ENCODE measurements at places on chromosomes 4 and X.

GRCh38 chr4:122533841-122534240 is 77.3 kb upstream of the IL2 start:
- no peak for DNase-seq

- DNase-seq: no peak
Measured at GRCh38 chr4:99855678-99856077, 38.5 kb downstream of the LAMTOR3 start.

DNA sequence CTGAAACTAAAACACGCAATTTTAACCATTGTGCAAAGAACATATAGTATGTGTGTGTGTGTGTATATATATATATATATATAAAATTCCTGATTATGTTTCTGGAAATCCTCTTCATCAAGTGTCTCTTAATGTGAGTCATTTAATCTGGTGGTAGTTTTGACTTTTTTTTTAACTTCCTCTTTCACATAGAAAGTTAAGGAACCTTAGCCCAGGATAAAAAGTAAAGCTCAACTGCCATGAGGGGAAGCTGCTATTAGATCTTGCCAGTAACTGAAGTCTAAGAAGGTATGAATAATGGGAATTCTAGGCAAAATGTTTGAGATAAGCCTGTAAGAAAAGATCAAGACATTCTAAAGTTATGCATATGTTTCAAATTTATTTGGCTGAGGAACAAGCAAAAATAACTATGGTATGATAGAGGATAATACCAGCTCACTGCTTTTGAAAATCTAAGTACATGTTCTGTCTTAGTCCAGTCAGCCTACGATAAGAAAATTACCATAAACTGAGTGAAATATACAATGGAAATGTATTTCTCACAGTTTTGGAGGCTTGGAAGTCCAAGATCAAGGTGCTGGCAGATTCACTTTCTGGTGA is 757.0 kb downstream of the TRAM1L1 start:
- no peak for DNase-seq

DNA sequence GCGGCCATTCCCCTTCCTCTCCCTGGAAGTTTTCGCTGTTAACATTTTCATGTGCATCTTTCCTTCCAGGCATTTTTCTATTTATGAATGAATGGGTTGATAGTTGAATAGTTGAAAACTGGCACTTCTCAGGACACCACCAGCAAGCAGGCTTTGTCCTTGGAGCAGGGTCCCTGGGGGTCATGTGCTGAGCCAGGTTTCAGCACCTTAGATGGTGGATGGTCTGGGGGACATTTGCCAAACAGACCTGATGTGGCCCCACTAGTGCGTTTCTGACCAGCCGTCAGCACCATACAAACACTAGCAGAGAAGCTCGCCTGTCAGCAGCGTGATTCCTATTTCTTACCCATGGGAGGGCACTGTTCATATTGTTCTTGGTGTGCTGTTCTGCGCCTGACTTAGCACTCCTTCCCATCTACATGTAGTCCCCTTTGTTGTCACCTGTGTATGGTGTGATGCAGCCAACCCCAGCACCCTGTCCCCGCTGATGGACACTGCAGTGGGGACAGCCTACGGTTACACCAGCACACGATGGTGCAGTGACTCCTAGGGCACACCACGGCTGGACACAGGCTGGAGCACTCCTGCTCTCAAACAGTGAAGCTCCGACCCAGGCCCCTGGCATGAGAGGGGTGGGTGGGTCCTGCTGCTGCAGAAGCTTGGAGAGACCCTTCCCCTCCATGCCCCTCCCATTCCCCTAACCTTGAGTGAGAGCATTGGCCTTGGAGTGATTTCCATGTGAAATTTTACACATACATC is 27.2 kb upstream of the WFS1 start:
- DNase-seq: no peak

DNA sequence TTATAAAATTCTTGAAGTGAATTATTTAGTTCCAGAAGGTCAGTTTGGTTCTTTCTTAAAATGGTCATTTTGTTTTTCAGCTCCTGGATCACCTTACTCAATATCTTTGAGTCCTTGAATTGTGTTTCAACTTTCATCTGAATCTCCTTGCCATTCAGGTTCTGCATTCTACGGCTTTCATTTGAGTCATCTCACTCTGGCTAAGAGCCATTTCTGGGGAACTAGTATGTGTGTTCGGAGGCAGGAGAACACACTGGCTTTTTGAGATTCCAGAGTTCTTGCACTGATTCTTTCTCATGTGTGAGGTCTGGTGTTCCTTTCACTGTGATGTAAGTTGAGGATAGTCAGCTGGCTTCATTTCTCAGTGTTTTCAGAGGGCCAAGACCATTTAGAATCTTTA is 708.4 kb upstream of the FRG1 start:
- no peak for DNase-seq

DNA sequence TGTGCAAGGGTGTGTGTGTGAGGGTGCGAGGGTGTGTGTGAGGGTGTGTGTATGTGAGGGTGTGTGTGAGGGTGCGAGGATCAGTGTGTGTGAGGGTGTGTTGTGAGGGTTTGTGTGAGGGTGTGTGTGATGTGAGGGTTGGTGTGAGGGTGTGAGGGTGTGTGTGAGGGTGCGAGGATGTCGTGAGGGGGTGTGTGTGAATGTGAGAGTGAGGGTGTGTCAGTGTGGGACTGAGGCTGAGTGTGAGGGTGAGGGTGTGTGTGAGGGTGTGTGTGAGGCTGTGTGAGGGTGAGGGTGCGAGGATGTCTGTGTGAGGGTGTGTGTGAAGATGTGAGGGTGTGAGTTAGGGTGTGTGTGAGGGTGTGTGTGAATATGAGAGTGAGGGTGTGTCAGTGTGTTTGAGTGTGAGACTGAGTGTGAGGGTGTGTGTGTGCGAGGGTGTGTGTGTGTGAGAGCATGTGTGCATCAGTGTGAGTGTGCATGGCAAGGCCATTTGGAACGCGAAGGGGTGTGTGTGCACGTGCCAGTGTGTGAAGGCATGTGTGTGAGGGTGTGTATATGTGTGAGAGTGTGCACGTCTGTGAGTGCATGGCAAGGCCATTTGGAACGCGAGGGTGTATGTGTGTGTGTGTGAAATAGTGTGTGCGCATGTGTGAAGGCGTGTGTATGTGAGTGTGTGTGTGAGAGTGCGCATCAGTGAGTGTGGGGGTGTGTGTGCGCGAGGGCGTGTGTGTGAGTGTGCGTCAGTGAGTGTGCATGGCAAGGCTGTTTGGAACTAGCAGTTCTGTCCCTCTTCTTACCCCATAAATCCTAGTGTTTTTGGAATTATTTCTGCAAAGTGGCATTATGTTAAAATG is 69.8 kb downstream of the RGS12 start:
- no peak for DNase-seq

GRCh38 chr4:30721185-30722091 is 1.3 kb downstream of the PCDH7 start:
- DNase-seq: no peak

DNA sequence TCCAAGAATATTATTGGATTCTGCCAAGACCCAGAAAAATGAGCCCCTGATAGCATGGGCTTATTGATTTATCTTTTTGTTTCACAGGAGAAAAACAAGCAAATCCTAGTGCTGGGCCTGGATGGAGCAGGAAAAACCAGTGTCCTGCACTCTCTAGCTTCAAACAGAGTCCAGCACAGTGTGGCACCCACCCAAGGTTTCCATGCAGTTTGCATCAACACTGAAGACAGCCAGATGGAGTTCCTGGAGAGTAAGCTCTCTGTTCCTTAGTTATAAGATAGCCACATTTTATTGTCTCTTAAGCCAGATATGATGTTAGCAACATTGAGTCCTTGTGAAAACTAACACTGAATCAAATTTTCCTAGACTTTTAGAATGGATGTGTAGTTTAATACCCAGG is 5.5 kb downstream of the ARL9 start:
- DNase-seq: no peak

DNA sequence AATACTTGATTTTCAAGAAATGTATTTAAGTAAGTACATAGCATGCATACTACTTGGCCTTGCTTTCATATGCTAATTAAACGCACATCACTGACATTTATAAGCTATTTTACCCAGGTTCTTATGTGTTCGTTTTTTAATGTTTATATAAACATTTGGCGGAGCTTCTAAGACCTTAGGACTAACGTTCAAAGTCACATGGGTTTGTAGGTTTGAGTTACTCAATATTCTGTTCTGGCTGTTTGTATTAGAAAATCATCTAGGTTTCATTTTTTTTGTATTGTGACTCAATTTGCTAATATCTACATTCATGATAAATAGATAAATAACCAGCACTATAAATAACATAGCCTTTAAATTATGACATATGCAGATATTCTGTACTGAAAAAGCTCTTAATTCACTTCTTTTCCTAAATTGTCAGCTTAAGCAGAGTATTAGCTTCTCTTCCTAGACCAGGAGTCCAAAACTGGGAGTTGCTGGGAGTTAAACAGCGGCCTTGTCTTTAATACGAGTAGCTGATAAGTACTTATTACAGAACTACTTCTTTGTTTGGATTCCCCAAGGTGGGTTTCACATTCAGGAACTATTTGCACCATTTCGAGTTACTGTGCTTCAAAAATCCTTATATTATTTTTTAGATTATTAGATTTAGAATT is 42.0 kb downstream of the GUCY1B1 start:
- DNase-seq: no peak

- DNase-seq: no peak
Measured at GRCh38 chr4:23312686-23313085, 577.2 kb downstream of the PPARGC1A start.

- DNase-seq: no peak
Measured at GRCh38 chr4:69322055-69322454, 41.8 kb downstream of the UGT2B28 start.

- DNase-seq: no peak
Measured at GRCh38 chr4:38509551-38509950, 154.4 kb upstream of the KLF3 start.

DNA sequence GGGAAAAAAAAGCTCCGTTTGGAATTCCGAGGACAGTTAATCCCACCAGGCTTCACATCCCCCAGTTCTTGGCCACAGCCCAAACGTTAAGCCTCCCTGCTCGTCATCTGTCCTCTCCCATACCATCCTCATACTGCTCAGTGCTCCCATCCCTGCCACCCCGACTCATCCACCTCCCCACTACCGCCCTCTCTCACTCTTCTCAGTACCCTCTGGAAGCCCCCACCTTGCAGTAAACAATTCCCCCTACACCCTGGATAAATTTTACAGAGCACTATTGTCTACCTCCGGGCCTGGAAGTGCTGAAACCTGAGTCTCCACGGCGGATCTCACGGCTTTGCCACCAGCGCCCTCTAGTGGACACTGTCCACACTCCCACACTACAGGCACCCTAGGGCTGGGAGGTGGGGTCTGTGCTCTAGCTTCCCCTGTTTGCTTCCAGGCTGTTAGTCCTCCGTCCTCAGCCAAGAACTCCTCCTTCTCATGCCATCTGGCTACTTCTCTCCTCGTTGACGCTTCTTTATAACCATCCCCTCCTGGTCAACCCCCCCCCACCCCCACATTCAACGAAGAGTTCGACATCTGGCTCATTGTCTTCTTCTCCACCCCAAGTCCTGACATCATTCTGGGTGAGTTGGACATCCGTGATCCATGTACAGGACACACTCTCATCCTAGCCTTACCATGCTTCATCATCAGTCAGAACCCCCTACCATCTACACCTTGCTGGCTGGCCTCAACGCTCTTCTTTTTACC is 54.5 kb downstream of the RTL9 start:
- DNase-seq: peak; percentile 13

- DNase-seq: no peak
Measured at GRCh38 chr4:81756973-81757372, 285.3 kb upstream of the RASGEF1B start.

DNA sequence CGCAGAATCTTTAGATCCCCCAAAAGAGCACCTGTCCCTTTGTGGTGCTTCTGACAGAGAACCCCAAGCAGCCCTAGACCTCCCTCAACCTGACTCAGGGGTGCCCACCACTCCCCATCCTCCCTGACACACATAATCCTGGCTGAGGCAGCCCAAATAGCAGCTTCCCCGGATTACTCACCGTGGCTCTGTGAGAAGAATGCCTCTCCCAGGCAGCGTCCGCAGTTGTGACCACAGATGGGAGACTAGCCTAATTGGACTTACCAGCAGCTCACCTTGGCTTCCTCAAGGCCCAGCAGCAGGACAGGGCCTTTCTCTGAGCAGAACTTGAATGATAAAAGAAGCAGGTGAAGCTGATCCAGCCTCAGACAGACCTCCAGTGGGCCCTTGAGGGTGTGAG is 10.3 kb upstream of the ODAPH start:
- no peak for DNase-seq

- DNase-seq: no peak
Measured at GRCh38 chrX:77455437-77455836, 8.2 kb downstream of the FGF16 start.

- DNase-seq: no peak
Measured at GRCh38 chr4:121192013-121192412, 27.9 kb upstream of the TNIP3 start.

DNA sequence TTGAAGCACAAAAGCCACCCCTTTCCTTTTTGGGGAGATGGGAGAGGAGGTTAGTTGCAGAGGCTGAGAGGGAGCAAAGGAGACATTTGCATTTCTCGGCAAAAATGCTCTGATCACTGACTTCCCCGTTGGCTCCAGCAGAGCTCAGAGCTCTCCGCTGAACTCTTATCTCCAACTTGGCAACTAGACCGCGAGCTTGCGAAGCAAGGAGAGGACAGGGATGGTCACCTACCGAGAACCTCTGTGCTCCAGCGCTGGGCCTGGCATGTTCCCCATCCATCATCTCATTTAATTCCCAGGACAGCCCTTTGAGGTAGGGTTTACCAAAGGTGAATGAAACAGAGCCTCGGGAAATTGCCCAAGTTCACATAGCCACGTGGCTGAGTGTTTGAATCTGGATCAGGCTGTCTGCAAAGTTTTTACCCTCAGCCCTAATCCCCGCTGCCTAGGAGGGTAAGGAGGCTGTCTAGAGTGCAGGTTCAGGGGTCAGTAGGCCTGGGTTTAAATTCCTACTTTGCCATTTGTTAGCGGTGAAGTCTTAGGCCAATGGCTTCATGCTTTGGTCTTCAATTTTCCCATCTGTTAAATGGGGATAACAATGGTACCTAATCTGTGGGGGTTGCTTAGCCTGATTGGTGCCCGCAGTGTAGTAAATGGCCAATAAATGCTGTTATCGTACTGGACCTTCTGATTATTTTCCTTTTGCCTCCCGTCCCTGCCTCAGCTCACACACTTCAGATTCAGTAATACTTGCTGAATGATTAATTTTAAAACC is 3.8 kb upstream of the CITED1 start:
- no peak for DNase-seq

- no peak for DNase-seq
Measured at GRCh38 chr4:148112231-148112982, 329.8 kb downstream of the NR3C2 start.

GRCh38 chr4:150079081-150079581 is 886 bp downstream of the DCLK2 start:
- no peak for DNase-seq

DNA sequence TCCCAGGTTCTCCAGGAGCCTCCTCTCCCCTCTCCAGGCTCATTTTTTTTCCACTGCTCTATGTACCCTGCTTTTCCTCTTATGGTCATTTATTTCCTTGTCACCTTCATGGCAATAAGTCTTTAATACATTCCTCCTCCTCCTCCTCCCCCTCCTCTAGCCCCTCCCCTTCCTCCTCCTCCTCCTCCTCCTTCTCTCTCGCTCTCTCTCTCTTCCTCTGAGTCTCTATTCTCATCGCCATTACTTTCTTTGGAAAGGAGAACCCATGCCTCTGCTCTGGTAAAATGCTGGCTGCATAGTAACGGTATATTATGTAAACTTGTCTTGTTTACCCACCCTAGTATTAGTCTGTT is 35.7 kb downstream of the ARHGAP24 start:
- DNase-seq: no peak

GRCh38 chr4:139738846-139739613 is 73.4 kb downstream of the MGST2 start:
- no peak for DNase-seq

- no peak for DNase-seq
Measured at GRCh38 chr4:120163895-120164294, 97.2 kb upstream of the MAD2L1 start.

GRCh38 chr4:123555233-123555806 is 158.7 kb downstream of the SPRY1 start:
- no peak for DNase-seq

All from stimulated activated CD4-positive, alpha-beta T cell treated with anti-CD3 and anti-CD28 coated beads, TNF-alpha, amount 100 ng/mL, for 1 hour (primary cell).